ENCODE measurements at places on chromosomes 4 and X.
A peak's percentile ranks its signal among the peaks of the same experiment; 100 is the strongest.

- H3K4me1 ChIP-seq: no peaks in the 10 kb centered on the region
- no peak overlapping the region for H3K4me3 ChIP-seq
- H3K36me3 ChIP-seq: no peaks in the 10 kb centered on the region
- no peaks in the 10 kb centered on the region for H3K27me3 ChIP-seq
These were observed 424.5 kb upstream of the CTSO start for GRCh38 chr4:156378033-156378665.

- no peak overlapping the region for H3K27ac ChIP-seq
- H3K27me3 ChIP-seq: no peaks in the 10 kb centered on the region
- no peak overlapping the region for H3K4me3 ChIP-seq
- H3K36me3 ChIP-seq: no peaks in the 10 kb centered on the region
- H3K4me1 ChIP-seq: no peaks in the 10 kb centered on the region
- DNase-seq: no peak
These were observed 39.8 kb downstream of the RAB33A start for GRCh38 chrX:130211415-130212186.

GRCh38 chrX:13000301-13000811, 25.4 kb downstream of the TMSB4X start:
- DNase-seq: no peak
- H3K27me3 ChIP-seq: no peaks in the 10 kb centered on the region
- no peak overlapping the region for H3K27ac ChIP-seq
- H3K4me3 ChIP-seq: no peak overlapping the region
- H3K36me3 ChIP-seq: no peaks in the 10 kb centered on the region

DNA sequence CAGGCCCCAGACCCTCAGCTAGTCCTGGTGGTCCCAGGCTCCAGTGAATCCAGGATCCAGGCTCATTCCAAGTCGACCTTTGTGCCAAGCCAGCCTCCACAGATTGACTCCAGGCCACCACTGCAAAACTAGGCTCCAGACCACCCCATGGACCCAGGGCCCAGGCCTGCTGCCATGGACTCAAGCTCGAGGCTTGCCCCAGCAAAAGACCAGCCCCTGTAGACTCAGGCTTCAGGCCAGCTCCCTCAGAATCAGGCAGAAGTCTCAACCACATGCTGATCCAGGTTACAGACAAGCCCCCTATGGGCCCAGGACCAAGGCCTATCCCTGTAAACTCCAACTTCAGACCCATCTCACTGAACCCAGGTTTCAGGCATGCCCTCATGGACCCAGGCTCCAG, 692.4 kb downstream of the PCDH19 start:
- no peaks in the 10 kb centered on the region for H3K4me1 ChIP-seq
- DNase-seq: no peak
- no peak overlapping the region for H3K27ac ChIP-seq
- H3K27me3 ChIP-seq: no peaks in the 10 kb centered on the region

- H3K4me3 ChIP-seq: no peak overlapping the region
- no peaks in the 10 kb centered on the region for H3K4me1 ChIP-seq
- H3K27me3 ChIP-seq: no peaks in the 10 kb centered on the region
These were observed 253.4 kb upstream of the GPRIN3 start for GRCh38 chr4:89561048-89561447.

- H3K27me3 ChIP-seq: no peaks in the 10 kb centered on the region
- no peaks in the 10 kb centered on the region for H3K36me3 ChIP-seq
- peaks cover 10% of the 10 kb centered on the region for H3K4me1 ChIP-seq
- peak; percentile 95 for DNase-seq
These were observed 287.8 kb downstream of the RAPGEF2 start for GRCh38 chr4:159390648-159391047.

GRCh38 chr4:1579001-1579900, 104.9 kb downstream of the FAM53A start:
- peaks cover 16% of the 10 kb centered on the region for H3K27me3 ChIP-seq
- H3K27ac ChIP-seq: peak overlapping the region; percentile 40
- no peaks in the 10 kb centered on the region for H3K4me1 ChIP-seq
- no peaks in the 10 kb centered on the region for H3K36me3 ChIP-seq
- peak; percentile 36 for DNase-seq
- peak overlapping the region; percentile 74 for H3K4me3 ChIP-seq

- no peak for DNase-seq
- peaks cover 36% of the 10 kb centered on the region for H3K4me1 ChIP-seq
- no peaks in the 10 kb centered on the region for H3K27me3 ChIP-seq
These were observed 22.7 kb upstream of the YTHDC1 start for GRCh38 chr4:68372588-68372987.

GRCh38 chrX:63506320-63506719, 155.2 kb upstream of the SPIN4 start:
- DNase-seq: no peak
- no peaks in the 10 kb centered on the region for H3K36me3 ChIP-seq
- H3K27me3 ChIP-seq: no peaks in the 10 kb centered on the region

GRCh38 chr4:12724510-12724909, 759.6 kb downstream of the RAB28 start:
- H3K27me3 ChIP-seq: no peaks in the 10 kb centered on the region
- DNase-seq: no peak
- no peak overlapping the region for H3K27ac ChIP-seq
- no peaks in the 10 kb centered on the region for H3K36me3 ChIP-seq

GRCh38 chrX:65688403-65688871, 21.0 kb downstream of the MSN start:
- no peak overlapping the region for H3K4me3 ChIP-seq
- H3K4me1 ChIP-seq: peaks cover 30% of the 10 kb centered on the region
- no peak for DNase-seq

DNA sequence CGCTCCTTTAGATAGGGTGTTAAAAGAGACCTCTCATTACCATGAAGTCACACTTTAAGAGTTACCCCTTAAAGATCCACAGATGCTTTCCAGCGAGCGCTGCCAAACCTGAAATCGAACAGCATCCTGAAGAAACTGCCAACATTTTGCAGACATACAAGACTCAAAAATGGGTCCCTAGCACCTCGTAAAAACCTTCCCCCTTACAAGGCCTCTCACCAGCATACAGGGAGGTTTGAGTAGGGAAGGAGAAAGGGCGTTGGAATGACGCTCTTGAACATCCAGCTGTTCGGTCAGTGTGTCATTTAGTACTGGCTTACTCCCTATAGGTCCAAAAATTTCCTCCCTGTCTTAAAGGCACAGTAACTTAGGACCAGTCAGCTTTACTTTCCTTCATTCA, 45.3 kb upstream of the PGRMC1 start:
- H3K27ac ChIP-seq: no peak overlapping the region
- no peaks in the 10 kb centered on the region for H3K27me3 ChIP-seq
- H3K4me3 ChIP-seq: no peak overlapping the region
- H3K36me3 ChIP-seq: no peaks in the 10 kb centered on the region
- no peak for DNase-seq
- H3K4me1 ChIP-seq: no peaks in the 10 kb centered on the region

DNA sequence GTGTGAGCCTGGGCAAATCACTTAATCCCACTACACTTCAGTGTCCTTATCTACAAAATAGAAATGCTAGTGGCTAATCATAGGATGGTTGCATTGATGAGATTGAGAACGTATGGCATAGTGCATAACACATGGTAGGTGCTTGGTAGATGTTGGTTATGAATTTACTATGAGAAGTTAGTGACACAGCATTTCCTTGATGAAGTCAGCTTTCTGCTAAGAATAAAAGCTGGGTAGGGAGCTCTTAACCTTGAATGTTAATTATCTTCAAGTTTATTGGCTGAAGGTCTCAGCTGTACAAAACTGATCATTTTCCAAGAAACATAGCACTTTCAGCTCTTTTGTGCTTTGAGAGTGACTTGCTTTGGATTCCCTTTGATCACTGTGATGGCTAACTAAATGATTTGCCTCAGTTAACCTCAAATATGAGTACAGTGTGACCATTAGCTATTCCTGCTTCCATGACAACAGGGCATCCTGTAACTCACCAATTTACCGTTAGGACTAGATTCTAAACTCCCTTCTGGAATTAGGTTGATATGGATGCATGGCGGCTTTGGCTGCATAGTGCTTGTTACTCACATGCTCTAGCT, 17.8 kb downstream of the PDK3 start:
- DNase-seq: no peak
- H3K4me3 ChIP-seq: no peak overlapping the region
- no peaks in the 10 kb centered on the region for H3K27me3 ChIP-seq

DNA sequence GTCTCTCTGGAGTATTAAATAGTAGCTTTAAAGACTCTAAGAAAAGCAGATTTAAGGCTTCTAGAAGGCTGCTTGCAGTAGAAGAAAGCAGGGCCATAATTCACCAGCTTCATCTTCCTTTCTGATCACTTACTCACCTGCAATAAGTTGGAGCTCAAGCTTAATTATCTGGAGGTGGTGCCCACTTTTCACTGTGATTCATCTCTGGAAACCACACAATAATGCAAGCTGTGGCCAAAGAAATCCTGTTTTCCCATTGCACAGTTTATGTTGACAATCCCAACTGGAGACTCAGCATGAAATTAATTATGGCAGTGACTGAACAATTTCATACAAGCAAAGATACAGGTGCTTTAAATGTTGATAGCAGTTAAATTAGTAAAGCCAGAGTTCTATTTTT, 14.7 kb downstream of the CWH43 start:
- no peaks in the 10 kb centered on the region for H3K27me3 ChIP-seq
- DNase-seq: no peak
- H3K27ac ChIP-seq: no peak overlapping the region
- H3K4me1 ChIP-seq: peaks cover 5% of the 10 kb centered on the region
- H3K36me3 ChIP-seq: no peaks in the 10 kb centered on the region

DNA sequence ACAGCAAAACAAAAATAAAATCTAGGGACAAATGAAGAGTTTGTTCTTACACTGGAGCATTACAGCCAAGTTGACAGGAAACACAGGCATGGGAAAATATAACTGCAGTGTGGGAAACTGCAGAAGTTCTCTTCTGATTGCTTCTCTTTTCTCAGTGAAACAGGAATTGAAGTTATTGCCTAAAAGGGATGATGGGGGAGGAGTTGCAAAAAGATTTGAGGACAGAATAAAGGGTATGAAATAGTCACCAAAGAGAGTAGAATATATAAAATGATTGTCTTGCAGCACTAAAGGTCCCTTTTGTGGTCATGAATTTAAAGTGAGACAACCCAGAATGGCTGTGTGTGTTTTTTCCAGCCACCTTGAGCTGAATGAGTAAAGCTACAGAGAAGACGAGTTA, 103.7 kb downstream of the JADE1 start:
- H3K27ac ChIP-seq: no peak overlapping the region
- no peaks in the 10 kb centered on the region for H3K36me3 ChIP-seq
- no peak for DNase-seq
- no peak overlapping the region for H3K4me3 ChIP-seq

GRCh38 chr4:121243485-121243884, 79.4 kb upstream of the TNIP3 start:
- no peak for DNase-seq
- no peaks in the 10 kb centered on the region for H3K27me3 ChIP-seq
- no peak overlapping the region for H3K27ac ChIP-seq
- no peak overlapping the region for H3K4me3 ChIP-seq
- H3K4me1 ChIP-seq: no peaks in the 10 kb centered on the region

DNA sequence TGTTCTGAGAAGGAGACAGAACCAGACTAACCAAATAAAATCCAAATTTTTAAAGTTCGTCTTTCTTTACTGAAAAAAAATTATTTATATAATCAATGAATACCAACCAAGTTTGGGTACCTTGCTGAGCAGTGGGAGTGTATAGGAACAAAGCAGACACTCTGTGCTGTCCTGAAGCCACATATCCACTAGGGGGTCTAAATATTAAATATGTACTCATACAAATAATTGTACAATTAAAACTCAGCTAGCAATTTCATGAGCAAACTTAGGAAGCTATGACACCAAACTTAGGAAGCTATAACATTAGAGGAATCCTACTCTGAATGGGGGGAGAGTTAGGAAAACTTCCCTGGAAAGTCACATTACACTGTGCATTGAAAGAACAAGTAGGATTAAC, 582.0 kb upstream of the EPHA5 start:
- no peaks in the 10 kb centered on the region for H3K36me3 ChIP-seq
- no peaks in the 10 kb centered on the region for H3K4me1 ChIP-seq
- no peak for DNase-seq
- no peak overlapping the region for H3K27ac ChIP-seq
- no peak overlapping the region for H3K4me3 ChIP-seq

GRCh38 chrX:106718709-106719108, 7.8 kb upstream of the RNF128 start:
- H3K4me3 ChIP-seq: no peak overlapping the region
- H3K27me3 ChIP-seq: no peaks in the 10 kb centered on the region
- no peaks in the 10 kb centered on the region for H3K36me3 ChIP-seq
- no peak overlapping the region for H3K27ac ChIP-seq
- no peak for DNase-seq
- H3K4me1 ChIP-seq: no peaks in the 10 kb centered on the region

- H3K27ac ChIP-seq: no peak overlapping the region
- no peak overlapping the region for H3K4me3 ChIP-seq
- no peaks in the 10 kb centered on the region for H3K4me1 ChIP-seq
- H3K36me3 ChIP-seq: no peaks in the 10 kb centered on the region
- DNase-seq: no peak
These were observed 59.4 kb downstream of the HMGB2 start for GRCh38 chr4:173274744-173275143.

GRCh38 chr4:156894234-156894633, 77.4 kb downstream of the PDGFC start:
- DNase-seq: no peak
- no peak overlapping the region for H3K4me3 ChIP-seq
- H3K27ac ChIP-seq: no peak overlapping the region
- no peaks in the 10 kb centered on the region for H3K27me3 ChIP-seq
- no peaks in the 10 kb centered on the region for H3K36me3 ChIP-seq
